ENCODE measurements at places on chromosomes 2 and 18.

DNA sequence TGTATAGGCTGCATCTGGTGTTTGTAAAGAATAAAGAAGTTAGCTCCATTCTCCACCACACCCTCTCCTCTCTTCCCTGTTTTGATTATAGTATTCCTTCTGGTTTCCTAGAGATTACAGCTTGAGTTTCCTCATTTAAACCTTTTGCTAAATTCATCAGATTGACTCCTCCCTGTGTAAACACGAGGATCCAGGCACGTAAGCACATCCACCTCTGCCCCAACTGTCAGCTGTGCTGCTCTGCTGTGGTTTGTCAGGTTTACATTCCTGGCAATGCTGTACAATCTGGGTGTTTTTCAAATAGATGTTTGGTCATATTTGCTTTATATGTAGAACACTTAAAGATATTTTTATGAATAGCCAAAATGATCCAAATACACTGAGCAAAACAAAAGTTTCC, 302.8 kb downstream of the PTGR3 start:
- no peak for DNase-seq

DNA sequence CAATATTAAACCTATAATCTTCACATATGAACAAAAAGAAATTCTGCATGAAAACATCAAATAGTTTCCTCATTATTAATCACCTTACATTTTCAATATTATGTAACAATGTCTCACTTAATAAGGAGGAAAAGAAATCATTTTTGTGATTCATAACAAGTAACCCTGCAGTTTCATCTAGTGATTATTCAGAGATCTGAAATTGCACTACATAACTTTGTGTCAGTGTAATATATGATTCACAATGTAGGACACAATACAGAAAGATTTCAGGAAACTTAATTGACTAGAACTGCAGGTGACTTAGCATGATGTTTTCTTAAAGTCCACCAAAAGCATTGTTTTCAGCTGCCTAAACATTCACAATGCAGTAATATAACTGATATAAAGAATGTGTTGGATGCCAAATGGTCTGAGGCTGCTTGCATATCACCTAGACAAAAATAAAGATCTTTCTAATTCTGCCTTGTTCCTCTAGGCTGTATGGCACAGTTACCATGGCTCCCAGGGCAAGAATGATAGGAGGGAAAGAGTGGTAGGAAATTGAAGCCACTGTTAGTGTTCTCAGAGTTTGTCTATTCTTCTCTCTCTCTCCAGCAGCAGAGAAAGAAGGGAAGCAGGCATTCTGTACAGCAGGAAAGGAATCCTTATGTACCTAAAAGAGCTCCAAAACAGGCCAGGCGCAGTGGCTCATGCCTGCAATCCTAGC, 366.6 kb downstream of the FSIP2 start:
- DNase-seq = no peak

GRCh38 chr2:24048769-24049484, 614 bp upstream of the FKBP1B start:
- no peak for DNase-seq

GRCh38 chr2:173109253-173110188, 33.9 kb downstream of the MAP3K20 start:
- no peak for DNase-seq

DNA sequence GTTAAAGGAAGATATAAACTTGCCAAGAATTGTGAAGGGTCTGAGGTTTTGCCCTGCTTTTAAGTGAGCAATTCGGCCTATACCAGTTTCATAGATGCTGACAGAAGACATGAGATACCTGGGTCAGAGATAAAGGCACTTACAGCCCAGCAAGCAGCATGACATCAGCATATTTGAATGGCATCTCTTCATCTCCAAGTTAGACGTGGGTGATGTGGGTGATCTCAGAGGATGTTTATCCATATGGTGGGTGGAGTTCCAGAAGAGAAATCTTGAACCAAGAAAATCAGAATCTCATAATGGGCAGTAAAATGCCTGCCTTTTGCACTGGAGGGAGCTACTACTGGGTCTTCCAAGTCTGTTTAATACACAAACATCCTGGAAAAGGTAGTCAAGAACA, 44.7 kb downstream of the GYPC start:
- DNase-seq = no peak

DNA sequence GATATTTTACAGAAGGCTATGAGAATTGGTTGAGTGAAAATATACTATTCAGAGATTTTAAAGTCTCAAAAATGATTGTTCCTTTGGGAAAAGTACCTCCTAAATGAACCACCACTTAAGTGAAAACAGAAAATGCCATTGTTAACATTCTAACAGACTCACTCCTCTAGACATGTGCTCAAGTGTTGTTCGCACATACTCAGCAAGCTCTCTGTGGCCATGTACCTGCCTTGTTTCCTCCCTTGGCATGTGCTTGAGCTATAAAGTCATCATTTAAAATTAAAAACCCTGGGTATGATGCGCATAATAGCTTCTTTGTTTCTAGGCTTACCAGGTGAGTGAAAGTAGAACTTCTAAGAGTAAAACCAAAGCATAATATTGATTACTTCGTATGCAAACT, 343.2 kb upstream of the VRK2 start:
- DNase-seq = no peak

GRCh38 chr2:1633936-1634587, 110.3 kb downstream of the PXDN start:
- DNase-seq = no peak

GRCh38 chr18:23106575-23106974, 28.7 kb upstream of the CABLES1 start:
- DNase-seq = no peak

DNA sequence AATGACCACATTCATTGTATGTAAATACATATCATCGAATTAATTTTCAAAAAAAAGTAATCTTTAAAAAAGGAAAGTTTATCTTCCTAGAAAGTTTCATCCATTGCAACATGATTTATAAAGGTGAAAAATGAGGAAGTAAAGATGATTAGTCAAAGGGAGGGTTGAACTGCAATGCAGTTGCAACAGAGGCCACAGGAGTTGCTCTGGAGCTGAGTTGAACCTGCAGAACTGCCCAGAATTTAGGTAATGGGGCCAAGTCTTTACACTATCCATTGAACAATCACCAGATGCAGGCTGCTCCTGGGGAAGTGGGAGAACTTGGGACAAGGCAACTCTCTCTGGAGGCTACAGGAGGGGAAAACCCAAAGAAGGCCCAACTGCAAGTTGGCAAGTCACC, 390.7 kb downstream of the METTL4 start:
- no peak for DNase-seq

Data from activated CD4-positive, alpha-beta T cell treated with anti-CD3 and anti-CD28 coated beads, Interleukin-10, Interleukin-2, amounts not matched to agents 100 ng/mL and 50 ng/mL, durations not matched to agents 16 hours and 8 hours (primary cell).